NCI-H1694 treated with DMSO at 0.1 percent for 48 hours (cell line): ENCODE measurements at places on chromosomes 11 and 22.

- DNase-seq: no peak
Observed at GRCh38 chr11:68117853-68118470, 3.2 kb downstream of the CHKA start.

DNA sequence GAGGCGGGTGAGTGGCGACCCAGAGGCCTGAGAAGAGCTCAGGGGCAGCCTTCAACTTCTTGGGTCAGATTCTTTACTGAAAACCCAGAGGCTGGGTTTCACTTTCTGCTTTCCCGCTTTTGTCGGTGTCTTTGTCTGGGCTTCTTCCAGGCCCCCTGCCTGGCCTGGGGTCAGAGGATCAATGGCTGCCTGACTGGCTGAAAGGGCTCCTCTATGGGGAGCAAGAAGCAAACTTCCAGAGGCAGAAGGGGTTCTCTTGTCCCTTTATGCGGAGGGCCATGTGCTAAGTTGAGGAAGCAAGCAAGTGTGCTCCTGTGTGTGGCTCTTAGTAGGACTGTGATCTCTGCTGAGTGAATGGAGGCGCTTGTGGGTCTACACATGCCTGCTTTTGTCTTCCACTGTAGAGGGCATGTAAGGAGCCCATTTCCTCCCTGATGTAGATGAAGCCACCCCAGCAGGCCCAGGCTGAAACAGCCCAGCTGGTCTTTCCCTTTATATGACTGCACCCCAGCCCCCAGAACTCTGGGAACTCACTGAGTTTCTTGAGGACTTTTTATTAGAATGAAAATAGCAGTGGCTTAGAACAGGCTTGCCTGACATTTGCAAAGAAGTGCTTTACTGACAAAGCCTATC lies 1.0 kb upstream of the PKNOX2 start:
- no peak for DNase-seq

GRCh38 chr11:74683279-74683871 lies 47.9 kb downstream of the CHRDL2 start:
- no peak for DNase-seq

DNA sequence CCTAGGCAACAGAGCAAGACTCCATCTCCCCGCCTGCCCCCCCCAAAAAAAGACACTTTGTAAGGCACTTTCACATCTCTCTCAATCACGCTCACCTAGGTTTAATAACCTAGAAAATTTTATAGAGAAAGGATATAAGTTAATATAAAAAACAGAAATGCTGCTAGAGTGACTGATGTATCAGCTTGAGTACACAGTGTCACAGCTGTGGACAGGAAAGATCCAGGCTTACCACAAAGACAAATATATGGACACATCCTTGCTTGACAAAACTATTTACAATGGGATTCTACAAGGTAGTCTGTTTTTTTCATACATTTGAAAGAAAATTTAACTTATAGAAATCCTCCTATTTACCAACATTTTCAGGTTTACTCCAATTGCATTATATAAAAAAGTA lies 96.7 kb downstream of the ABTB2 start:
- no peak for DNase-seq

- DNase-seq: no peak
Observed at GRCh38 chr11:7688238-7688826, 15.0 kb upstream of the CYB5R2 start.

DNA sequence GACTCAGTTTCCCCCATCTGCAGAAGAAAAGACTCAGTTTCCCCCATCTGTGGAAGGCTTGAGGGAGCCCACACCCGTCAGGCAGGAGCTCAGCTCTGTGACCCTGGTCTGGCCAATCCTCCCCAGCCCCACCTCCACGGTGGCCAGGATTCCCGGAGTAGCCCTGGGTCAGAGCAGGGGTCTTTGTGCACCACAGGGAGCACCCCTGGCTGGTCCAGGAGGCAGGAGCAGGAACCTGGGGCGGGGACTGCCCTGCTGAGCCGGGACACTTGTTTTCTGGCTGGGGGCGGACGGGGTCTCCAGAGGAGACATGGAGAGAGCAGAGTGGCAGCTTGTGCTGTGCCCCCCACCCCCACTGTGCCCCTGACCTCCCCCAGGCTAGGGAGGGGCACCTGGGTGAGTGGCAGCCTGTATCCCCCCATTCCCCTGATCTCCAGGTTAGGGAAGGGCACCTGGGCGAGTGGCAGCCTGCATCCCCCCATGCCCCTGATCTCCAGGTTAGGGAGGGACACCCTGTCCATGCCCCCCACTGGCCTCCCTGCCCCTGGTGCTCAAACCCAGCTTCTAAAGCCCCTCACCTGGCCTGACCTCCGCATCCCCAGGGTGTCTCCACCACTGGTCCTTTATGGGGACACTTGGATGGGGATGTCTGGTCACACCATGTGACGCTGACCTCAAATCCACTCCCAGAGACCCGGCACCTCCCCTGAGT lies 18.8 kb downstream of the IL17REL start:
- no peak for DNase-seq

- no peak for DNase-seq
Observed at GRCh38 chr22:29041408-29041807, 20.2 kb downstream of the C22orf31 start.

GRCh38 chr22:41508770-41509170 lies 35.5 kb downstream of the POLR3H start:
- DNase-seq: no peak

- DNase-seq: no peak
Observed at GRCh38 chr11:71252269-71252769, at the start of gene SHANK2. Gene SHANK2 (minus strand): TSS chr11:71252577. CDS start chr11:71147326, 105,251 bp downstream.

DNA sequence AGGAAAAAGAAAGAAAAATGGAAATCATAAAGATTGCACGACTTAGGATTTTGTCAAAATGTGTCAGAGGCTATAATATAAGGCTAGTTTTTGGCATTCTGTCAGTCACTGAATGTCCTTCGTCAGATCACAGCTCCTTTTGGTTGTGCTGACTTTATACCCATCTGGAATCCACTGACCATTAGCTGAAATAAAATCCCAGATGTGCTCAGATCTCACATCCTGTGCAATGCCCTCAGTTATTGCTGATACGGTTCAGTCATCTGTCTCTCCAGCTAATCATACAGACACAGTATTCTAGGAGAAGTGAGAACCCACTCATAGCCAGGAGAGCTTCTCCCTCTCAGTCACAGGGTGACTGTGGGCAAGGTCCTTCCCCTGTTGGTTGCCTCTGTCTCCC lies 11.5 kb downstream of the CD44 start:
- no peak for DNase-seq

DNA sequence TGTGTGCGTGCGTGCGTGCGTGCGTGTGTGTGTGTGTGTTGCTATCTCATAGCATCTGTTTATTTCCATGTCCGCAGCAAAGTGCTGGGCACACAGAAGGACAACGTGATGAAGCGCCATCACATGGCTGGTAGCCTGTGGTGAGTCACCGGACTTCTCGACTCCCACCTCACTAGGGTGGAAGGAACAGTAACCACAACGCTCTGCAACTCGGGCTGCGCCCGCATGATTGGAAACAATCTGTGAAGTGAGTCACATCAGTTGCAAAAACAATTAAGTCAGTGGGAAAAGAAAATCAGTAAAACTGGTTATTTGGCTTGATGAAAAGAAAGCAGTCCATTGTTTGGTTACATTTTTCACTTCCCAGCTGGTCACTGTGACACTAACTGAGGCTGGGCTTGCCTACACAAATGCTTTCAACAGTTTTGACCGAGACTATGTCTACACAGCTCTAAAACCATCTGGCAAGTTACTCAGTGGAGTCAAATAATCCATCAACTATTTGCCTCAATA lies 437.3 kb upstream of the CADM1 start:
- no peak for DNase-seq

DNA sequence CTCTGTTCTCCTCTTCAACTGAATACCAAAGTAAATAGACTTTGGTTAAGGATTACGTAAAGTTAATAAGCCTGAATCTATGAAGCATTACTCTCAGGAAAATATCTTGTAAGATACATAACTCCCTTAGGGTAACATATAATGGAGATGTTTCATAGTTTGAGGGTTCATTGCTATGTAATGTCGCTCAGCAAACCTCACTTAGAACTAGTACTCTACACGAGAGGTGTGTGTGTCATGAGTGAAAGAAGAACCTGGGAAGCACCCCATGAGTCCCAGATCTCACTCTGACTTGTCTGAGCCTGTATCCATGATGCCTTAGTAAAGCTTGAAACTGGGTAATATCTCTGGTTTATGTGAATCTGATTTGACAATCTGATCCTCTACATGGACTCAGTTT lies 429.5 kb upstream of the ANO3 start:
- DNase-seq: no peak

GRCh38 chr22:17808693-17809403 lies 34.6 kb upstream of the BID start:
- DNase-seq: no peak

GRCh38 chr11:120914601-120915000 lies 109.3 kb upstream of the TBCEL start:
- DNase-seq: no peak

GRCh38 chr11:37560346-37560745 lies 962.3 kb upstream of the RAG2 start:
- no peak for DNase-seq

DNA sequence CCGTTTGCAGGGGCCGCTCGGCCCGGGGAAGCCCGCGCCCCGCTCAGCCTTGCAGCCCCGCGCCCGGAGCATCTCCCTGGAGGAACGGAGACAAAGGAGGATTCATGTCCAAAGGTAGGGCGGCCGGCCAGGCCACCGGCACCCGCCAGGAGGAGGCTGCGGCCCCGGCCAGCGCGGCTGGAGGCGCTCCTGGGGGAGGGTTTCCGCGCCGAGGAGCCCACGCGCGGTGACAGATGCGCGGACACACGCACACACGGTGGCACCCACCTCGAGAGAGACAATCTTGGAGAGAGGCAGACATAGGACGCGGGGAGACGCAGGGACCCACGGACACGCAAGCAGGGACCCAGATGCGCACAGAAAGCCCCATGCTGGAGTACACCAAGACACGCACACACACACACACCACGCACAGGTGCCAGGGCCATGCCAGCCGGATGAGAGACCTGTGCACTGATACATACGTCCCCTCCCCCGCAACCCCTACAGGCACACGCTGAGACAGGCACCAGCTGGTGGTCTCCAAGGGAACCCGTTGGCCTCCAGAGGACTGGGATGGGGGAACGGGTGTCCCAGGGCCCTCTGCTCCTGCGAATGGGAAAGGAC lies 7.8 kb downstream of the SEPTIN3 start:
- DNase-seq: peak; percentile 47

DNA sequence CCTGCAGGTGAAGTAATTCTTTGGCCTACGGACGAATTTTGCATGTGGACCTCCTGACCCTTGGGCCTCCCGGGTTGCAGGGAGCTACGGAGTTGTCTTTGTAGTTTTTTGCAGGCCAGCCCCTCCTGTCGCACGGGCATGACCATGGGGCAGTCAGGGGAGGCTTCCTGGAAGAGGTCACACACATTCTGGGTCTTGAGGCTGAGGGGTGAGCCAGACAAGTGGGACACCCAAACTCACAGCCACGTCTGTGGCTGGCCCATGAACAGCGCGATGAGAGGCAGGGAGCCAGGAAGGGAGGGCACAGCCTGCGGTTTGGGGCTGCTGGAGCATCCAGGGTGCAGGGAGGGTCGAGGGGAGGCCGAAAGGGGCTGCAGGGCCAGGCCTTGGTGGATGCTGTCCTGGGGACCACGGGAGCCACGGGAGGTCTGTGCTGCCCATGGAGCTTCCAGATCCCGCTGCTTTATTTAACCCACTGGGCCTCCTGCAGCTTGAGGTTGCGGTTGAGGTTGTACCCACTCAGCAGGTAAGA lies 78.9 kb downstream of the FBLN1 start:
- DNase-seq: no peak

GRCh38 chr22:47556473-47556872 lies 794.0 kb downstream of the TBC1D22A start:
- no peak for DNase-seq

DNA sequence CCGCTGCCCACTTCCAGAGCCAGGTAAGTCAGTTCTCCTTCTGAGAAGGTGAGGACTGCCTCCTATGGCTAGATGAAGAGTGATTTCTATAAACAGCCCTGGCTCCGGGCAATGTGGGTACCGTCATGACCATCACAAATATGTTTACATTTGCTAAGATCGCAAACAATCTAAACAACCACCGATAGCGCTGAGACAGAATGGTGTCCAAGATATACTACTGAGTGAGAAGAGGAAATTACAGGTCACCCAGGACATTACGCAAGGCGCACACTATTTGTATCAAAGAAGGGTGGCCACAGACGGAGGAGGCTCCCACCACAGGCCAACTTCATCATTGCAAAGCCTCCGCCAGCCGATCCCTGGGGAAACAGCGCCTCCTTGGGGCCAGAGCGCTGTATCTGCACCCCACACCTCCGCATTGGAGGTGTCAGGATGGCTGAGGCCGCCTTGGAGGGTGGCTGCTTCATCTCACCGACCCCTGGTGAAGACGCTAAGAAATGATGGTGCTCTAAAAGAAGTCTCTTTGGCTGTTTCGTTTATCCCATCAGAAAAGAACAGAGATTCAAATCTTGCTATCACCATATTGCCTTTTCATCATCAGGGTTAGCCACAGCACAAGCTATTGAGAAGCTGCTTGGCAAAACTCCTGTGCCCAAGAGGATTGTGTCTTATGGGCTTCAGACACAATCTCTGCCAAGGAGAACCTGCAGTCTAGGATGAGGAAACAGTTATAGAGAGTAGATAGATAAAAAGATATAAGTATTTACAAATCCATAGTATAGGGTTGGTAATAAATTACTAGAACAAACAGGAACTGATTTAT lies 12.3 kb upstream of the ASRGL1 start:
- DNase-seq: peak; percentile 41

DNA sequence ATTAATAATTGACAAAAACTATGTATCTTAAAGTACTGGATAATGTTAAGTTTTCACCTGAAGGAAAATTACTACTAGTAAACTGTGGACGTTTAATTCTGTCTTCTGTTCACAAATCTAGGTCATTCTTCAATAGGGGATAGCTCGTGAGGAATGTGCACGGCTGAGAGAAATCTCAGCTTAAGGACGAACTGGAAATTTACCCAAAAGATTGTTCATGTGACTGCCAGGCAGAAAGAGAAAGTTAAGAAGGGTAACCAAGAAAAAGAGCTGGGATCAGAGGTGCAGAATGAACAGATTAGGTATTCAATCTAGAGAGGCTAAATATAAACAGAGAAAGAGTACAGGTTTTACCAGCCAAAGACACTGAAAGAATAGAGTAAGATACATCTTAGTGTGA lies 245.3 kb downstream of the CASP12 start:
- no peak for DNase-seq

GRCh38 chr22:46573781-46574437 lies 36.5 kb upstream of the CELSR1 start:
- DNase-seq: no peak

DNA sequence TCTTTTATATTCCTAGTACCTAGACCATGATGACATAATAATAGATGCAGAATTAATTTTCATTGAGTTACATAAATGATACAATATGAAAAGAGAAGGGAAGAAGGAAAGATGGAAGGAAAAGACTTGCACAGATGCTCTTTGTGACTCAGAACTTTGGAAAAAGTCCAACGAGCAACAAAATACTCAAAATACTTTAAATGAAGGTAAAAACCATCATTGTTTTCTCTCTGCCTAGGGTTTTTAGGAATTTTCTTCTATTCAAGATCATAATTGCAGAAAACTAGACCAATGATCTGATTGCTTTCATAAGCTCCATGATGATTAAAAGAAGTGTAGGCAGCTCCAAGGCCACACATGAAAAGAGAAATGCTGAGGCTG lies 276.9 kb downstream of the KIRREL3 start:
- no peak for DNase-seq
